Stimulated activated CD4-positive, alpha-beta T cell treated with anti-CD3 and anti-CD28 coated beads, Interleukin-15, amount 100 ng/mL, for 48 hours (primary cell): ENCODE measurements at places on chromosomes 2 and 18.

DNA sequence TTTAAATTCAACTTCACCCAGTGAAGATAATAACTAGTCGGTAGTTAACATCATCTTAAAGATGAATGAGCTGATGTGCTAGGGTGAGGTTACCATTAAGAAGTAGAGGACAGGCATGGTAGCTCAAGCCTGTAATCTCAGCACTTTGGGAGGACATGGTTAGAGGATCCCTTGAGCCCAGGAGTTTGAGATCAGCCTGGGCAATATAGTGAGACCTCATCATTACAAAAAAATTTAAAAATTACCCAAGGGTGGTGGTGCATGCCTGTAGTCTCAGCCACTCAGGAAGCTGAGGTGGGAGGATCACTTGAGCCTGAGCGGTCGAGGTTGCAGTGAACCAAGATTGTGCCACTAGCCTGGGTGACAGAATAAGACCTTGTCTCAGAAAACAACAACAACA lies 4.7 kb downstream of the GALNT5 start:
- no peak for DNase-seq

GRCh38 chr2:85111819-85112281 lies 21.3 kb upstream of the TCF7L1 start:
- no peak for DNase-seq

GRCh38 chr2:138035608-138036217 lies 71.4 kb downstream of the HNMT start:
- no peak for DNase-seq

- DNase-seq = no peak
These were observed 18.1 kb downstream of the CALCRL start for GRCh38 chr2:187429989-187430388.

DNA sequence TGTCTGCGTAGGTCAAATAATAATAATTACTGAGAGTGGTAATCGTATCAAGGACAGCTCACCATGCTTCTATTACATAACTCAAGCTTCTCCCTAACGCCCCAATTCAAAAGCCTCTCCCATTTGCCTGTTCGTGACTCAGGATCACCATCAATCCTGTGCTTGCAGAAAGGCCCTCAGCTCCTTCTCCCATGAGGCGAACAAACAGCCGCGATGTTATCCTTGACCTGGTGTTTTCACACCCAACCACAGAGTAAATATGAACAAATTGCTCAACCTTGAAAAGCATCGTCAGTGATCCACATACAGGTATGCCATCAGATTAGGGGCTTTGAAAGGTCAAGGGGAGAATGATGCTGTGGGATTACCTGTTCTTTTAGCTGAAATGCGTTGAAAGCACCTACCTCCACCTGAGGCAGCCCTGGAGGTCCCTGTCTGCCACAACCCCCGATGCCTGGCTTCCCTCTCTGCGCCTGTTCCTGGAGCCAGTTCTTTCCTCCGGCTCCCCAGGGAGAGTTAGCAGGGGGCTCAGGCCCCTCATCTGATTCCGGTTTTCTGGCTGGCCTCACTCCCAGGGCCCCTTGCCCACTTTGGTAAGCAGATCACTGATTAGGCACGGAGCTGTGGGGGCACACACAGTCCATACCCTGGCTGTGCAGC lies 39.1 kb upstream of the ODC1 start:
- DNase-seq = no peak
